Activated naive CD8-positive, alpha-beta T cell treated with anti-CD3 and anti-CD28 coated beads, Interleukin-2, amount 50 U/mL, for 16 hours (primary cell): ENCODE measurements at places on chromosomes 13 and 19.

GRCh38 chr19:51368366-51369282 is at the start of gene CLDND2:
CLDND2 (minus strand) TSS chr19:51369003; CDS start chr19:51368577, 426 bp downstream.
- DNase-seq: no peak

DNA sequence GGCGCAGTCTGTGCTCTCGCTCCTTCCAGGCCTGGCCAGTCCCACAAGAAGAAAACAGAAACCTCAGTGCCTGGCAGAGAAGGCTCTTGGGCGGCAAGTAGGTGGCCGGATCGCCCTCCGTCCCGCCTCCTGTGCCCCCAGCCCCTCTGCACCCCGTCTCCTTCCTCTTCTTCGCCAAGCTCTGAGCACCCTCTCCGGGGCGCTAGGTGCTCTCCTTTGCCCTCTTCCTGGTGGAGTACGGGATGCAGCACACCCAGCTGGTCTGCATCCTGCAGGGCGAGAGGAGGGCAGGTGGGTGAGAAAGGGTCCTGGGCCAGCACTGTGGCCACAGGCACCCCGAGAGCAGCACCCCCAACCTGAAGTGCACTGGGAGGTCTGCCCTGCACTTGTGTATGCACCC is 17.3 kb downstream of the C13orf46 start:
- no peak for DNase-seq

DNA sequence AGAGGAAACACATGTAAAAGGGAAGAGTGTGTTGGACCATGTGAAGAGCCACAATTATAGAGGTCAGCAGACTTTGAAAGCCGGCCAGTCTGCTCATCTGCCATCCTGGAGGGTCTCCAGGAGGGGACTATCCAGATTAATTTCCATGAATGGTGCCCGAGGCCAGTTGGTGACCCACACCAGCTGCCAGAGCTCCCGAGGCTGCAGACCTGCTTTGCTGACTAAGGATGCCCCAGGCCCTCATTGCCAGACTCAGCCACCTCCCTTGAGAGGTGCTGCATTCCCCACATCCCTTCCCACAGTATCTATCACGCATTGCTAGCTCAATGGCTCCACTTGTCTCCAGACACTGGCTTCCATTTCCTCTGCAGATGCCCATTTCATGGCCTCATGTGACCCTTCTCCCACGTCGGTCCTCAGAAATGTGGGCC is 110.3 kb downstream of the NALCN start:
- no peak for DNase-seq

GRCh38 chr13:44854313-44855060 is 134.8 kb downstream of the NUFIP1 start:
- DNase-seq: no peak

- no peak for DNase-seq
Observed at GRCh38 chr13:99199541-99200431, 868 bp upstream of the UBAC2 start.

- no peak for DNase-seq
Observed at GRCh38 chr13:113618455-113618854, 33.9 kb downstream of the TFDP1 start.

DNA sequence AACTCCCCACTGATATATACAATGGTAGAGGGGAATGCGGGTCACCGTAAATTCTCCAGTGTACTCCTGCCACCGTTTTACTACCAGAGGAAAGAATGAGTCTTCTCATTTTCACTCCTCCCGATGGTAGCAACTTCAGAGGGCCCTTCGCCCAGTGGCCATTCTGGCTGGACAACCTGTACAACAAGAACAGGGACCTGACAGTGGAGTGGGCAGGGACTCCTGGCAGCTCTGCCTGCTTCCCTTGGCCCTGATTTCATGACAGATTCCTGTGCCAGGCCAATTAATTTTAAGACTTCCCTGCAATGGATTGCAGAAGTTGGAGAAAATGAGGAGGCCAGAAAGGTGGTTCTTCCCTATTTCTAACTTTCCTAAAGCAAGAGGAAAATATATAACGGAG is 148.9 kb downstream of the GPC6 start:
- no peak for DNase-seq

- no peak for DNase-seq
Observed at GRCh38 chr13:48626726-48627451, 26.8 kb upstream of the CYSLTR2 start.

GRCh38 chr13:87274209-87274819 is 396.9 kb upstream of the SLITRK5 start:
- no peak for DNase-seq

DNA sequence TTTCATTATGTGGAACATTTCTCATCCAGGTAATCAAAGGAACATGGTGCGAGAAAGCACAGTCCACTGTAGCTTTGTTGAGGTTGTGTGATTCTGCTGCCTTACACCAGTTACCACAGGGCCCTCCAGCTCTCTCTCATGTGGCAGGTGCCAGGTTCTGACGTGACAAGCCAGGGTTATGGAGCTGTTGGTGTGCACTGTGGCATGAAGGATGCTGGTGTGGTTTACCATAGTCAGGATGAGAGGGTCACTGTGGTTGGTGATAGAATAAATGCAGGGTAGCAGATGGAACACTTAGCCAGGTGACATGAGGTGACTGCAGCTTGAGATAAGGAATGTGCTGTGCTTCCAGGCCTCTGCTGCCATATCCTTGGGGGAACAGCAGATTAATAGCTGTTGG is 7.4 kb downstream of the ZNF223 start:
- DNase-seq: no peak
